Keratinocyte (primary cell): ENCODE measurements at places on chromosomes 1 and 21.

DNA sequence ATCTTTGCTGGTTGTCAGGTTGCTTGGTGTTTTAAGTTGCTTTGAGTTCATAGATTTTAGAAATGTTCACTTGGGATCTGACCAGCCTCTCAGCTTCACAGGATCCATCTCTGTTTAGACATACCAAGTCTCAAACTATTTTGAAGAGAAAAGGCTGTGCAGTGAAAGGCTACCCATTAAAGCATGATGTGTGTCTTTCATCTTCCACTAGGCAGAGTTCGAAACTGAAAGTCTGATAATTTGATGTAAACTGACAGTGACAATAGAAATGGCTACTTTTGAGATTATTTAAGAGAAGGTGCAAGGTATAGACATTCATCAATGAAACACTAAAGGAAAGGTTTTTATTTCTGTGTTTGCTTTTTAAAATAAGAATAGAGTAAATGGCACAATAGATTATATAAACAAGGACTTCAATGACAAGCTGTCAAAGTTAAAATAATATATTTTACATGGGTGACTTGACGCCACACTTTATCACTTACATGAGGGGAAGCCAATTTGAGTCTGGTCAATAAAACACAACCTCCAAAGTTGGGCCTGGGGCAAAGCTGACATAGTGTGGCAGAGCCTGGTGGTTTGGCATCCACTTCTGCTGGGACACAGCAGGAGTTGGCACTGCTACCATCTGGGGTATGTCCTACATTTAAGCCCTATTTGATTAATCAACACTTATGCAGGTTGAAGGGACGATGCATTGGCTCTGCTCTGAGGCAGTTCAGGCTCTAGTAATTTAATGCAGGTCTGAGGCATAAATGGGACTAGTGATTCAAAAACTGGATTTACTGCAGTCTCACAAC, 197.7 kb downstream of the CRB1 start:
- no peak for DNase-seq

GRCh38 chr1:236345728-236346127, 48.4 kb upstream of the EDARADD start:
- no peak for DNase-seq

DNA sequence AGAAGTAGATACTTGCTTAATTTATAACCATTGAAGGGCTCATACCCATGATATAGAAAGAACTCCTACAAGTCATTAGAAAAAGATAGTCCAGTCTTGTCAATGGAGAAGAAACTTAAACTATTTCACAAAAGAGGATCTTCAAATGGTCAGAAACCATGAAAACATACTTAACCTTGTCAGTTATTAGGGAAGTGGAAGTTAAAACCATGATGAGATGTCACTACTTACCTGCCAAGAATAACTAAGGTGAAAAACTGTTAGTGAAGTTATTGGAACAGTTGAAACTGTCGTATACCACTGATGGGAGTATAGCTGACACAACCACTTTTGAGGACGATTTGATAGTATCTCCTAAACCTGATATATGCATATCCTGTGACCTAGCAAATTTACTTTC, 46.8 kb downstream of the OSBPL9 start:
- no peak for DNase-seq

DNA sequence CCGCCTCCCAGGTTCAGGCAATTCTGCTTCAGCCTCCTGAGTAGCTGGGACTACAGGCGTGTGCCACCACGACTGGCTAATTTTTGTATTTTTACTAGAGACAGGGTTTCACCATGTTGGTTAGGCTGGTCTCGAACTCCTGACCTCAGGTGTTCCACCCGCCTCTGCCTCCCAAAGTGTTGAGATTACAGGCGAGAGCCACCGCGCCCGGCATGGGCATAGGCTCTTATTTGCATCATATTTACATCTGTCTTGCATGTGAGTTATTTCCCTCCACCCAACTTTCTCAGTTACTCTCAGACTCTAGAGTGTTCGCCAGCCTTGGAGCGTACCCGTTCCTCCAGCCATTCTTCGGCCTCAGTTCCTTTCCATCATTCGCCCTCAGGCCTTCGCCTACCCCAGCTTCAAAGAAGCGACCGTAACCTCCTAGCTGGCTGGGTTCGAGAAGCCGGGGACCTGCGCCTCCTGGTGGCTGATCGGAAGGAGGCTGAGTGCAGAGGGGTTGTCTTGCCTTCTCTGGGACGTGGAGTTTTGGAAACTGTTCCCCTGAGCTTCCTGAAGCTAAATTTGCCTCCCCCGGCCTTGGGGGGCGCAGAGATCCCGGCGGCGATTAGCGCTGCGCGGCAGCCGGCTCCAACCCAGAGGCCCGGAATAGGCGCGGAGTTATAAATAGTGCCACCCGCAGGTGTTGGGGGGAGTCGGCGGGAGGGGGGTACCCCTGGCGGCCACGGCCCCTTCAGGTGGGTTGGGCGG, 3.6 kb upstream of the ZBTB7B start:
- DNase-seq: no peak

GRCh38 chr1:107145637-107146036, 4.8 kb downstream of the NTNG1 start:
- no peak for DNase-seq

- DNase-seq: no peak
These were observed 30.3 kb upstream of the FMOD start for GRCh38 chr1:203381151-203381751.

DNA sequence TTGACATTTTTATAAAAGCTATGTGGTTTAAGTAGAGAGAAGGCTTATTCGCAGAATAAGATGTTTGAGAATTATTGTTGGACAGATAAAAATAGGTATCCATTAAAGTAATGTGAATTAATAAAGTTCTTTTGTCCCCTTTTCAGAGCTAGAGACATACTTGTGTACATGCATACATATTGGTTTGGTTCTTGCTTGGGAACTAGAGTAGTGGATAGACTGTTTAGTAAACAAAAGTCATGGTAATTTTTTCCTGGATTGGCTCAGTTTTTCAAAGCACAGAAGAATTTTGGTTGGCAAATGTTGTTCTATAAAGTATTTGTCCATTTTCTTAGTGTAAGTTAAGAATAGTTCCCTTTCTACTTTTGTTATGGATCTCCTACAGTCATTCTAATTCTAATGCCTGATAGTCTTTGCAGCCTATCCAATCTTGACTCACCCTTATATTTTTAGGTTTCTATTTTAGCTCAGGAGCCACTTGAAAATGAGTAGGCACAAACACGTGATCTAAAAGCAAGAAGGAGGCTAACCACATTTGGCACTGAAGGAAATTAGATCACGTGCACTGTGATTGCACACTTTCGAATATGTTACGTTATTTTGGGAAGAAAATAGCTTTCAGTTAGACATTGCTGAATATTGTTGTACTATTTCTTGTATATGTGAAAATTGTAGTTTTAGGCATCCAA, 47.0 kb downstream of the RABGAP1L start:
- no peak for DNase-seq

GRCh38 chr1:71561729-71562128, 480.9 kb upstream of the ZRANB2 start:
- no peak for DNase-seq

DNA sequence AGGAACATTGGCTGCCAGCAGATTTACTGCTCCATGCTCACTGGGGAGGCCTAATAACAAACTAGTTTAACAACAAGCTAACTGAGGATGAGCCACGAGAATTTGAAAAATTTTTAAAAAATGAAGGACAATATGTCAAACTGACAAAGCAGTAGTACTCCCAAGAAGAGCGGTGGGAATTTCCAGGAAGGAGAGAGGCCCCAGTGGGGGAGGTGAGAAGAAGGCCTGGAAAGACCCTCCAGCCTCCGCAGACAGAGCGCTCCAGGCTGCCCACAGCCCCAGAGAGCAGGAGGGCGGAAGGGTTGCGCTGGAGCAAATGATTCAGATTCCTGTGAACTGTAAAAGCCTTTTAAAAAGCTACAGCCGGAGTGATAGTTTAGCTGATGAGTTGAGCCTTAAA, 78.5 kb downstream of the SIPA1L2 start:
- no peak for DNase-seq

DNA sequence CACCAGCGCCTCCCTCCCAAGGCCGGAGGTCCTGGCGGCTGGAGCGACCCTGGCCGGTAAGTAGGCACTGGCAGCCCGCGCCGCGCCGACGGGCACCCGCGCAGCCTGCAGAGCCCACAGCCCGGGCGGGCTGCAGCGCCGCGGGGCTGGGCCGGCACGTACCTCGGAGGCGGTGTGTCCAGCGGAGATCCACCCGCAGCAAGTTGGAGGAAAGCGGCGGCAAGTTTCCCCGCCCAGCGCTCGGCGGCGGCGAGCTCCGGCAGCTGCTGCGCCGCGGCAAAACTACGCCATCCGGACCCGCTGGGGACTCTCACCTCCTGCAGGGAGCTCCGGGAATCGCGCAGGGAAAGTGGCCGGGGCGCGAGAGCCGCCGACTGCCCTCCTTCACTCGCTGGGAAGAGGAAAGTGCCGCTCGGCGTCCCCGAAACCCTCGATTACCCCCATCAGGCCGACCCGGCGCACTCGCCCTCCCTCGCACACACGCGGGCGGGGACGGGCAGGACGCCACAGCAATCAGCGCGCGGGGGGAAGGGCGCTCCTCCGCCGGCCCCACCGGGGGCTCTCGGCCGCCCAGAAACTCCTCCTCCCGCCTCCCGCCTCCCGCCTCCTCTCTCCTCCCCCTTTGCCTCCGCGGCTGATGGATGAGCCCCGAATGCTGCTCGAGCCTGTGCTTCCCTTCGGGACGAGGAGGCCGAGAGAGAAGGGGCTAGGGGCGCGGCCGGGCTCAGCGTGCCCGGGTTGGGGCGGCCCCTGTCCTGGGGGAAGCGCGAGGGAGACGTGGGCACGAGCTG, at the start of gene TGFBR3:
TGFBR3 (minus strand) TSS at position 436 of the 791 bp plus-strand sequence. CDS start 24,620 bp downstream, outside the sequence.
- no peak for DNase-seq

DNA sequence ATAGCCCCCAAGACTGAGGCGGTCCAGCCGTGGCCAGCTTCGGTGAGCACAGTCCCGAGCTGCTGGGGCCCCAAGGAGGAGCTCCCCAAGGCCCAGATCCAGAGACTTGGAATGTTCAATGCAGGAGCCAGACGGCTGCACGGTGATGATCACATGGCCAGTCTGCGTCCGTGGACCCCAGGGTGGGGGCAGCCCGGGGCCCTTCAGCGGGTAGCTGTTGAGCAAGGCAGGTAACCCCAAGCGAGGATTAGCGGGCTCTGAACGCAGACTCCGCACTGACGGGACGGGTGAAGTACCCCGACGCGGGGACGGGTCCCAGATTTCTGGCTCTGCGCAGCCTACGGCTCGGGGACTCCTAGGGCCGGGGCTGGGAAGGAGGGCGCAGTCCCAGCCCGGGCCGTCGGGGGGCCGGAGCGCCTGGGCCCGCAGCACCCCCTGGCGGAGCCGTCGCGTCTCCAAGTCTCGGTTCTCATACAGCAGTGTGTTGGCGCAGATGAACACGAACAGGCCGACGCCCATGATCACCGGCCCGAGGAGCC, 2.7 kb downstream of the TMEM200B start:
- no peak for DNase-seq

GRCh38 chr1:29802181-29803068, 566.1 kb downstream of the PTPRU start:
- DNase-seq: no peak

DNA sequence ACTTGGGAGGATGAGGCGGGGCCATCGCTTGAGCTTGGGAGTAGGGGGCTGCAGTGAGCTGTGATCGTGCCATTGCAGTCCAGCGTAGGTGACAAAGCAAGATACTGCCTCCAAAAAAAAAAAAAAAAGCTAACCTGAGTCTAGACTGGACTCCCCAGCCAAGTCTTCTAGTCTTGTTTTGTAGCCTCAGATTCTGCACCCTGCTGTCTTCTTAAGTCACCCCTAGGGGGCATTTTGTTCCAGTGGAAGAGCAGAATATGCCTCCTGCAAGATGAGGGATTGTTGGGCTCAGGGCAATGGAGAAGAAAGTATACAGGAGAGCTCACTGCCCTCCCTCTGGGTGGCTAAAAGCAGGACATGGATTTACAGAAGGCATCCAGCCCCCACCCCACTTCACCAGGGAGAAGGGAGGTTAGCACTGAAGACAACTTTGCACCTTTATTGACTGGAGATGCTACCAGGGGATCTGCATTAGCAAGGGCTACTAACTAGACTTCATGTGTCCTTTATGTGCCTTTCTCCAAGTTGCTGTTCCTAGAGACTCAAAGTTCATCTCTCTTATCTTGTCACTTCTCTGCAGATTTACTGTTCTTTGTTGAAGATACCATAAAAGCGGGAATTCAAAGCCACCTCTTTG, 15.3 kb upstream of the RNF187 start:
- no peak for DNase-seq

- DNase-seq: no peak
These were observed 93.5 kb downstream of the MRPL39 start for GRCh38 chr21:25513810-25514209.

DNA sequence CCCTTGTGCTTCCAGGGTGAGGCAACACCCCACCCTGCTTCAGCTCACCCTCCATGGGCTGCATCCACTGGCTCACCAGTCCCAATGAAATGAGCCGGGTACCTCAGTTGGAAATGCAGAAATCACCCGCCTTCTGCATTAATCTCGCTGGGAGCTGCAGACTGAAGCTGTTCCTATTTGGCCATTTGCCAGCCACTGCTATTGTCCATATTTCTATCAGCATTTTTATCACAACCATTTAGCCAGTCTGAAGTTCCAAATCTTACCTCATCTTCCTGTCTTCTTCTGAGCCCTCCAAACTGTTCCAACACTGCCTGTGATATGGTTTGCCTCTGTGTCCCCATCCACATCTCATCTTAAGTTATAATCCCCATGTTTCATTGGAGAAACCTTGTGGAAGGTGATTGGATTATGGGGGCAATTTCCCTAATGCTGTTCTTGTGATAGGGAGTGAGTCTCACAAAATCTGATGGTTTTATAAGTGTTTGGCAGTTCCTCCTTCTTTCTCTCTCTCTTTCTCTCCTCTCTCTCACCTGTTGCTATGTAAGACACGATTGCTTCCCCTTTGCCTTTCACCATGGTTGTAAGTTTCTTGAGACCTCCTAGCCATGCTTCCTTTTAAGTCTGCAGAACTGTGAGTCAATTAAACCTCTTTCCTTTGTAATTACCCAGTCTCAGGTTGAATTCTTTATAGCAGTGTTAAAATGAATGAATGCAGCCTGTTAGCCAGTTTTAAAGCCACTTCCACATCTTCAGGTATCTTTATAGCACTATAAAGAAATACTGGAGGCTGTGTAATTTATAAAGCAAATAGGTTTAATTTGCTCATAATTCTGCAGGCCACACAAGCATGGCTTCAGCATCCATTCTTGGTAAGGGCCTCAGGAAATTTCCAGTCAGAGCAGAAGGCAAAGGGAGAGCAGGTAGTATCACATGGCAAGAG, 203.5 kb downstream of the FCRL5 start:
- DNase-seq: no peak
